Lower lobe of right lung (tissue), 2 donors: ENCODE measurements at places on chromosomes 5 and 9. TPM values are rescaled to one million over a fixed set of nuclear protein-coding genes. Genes with fewer than 3 reads are reported as not detected.

- H3K4me1 ChIP-seq, result peaks cover 3% of the 10 kb centered on the region
- no peaks in the 10 kb centered on the region for H3K36me3 ChIP-seq
- no peak overlapping the region for H3K27ac ChIP-seq
- H3K4me3 ChIP-seq, result no peak overlapping the region
Observed at GRCh38 chr5:107553117-107553555, 117.6 kb downstream of the EFNA5 start.

KIAA1958 gene
- 14.1 TPM for total RNA-seq

PCDHGA4 gene
- total RNA-seq, result 3.1 TPM

DNA sequence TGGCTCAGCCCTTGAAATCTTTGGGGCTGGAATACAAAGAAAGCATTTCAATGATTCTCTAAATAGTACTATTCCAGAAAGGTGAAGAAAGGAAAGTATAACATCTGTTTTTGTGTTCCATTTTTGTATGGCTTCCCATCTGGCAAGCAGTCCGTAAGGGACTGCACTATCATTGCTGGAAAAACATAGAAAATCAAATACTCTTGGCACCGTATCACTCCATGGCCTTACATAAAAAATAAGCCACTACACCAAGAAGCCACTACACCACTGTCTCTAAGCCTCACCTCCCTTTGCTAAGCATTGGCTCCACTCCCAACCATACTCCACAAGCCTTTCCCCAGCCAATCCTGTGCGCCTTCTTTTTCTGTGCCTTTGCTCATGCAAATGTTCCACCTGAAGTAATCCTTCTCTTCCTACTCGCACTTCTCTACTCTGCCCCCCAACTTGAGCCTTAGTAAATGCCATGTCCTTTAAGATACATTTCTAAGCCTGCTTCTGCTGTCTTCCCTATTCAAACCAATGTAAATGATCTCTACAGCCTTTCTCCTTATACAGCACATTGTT lies 454.6 kb upstream of the TUSC1 start:
- H3K36me3 ChIP-seq, result no peaks in the 10 kb centered on the region
- no peak for DNase-seq
- no peak overlapping the region for H3K27ac ChIP-seq
- H3K4me3 ChIP-seq, result no peak overlapping the region
- no peaks in the 10 kb centered on the region for H3K4me1 ChIP-seq
- no peaks in the 10 kb centered on the region for H3K27me3 ChIP-seq

GRCh38 chr5:21184581-21184980 lies 1196.6 kb upstream of the CDH18 start:
- DNase-seq, result no peak
- H3K36me3 ChIP-seq, result no peaks in the 10 kb centered on the region
- H3K4me1 ChIP-seq, result no peaks in the 10 kb centered on the region
- no peak overlapping the region for H3K27ac ChIP-seq
- H3K4me3 ChIP-seq, result no peak overlapping the region

- H3K4me1 ChIP-seq, result no peaks in the 10 kb centered on the region
- no peaks in the 10 kb centered on the region for H3K27me3 ChIP-seq
- DNase-seq, result no peak
- no peak overlapping the region for H3K4me3 ChIP-seq
- H3K36me3 ChIP-seq, result no peaks in the 10 kb centered on the region
Observed at GRCh38 chr9:110452227-110452801, 114.7 kb upstream of the TXNDC8 start.

LCN9 gene
- total RNA-seq, result not detected

- DNase-seq, result peak; percentile 71
- peak overlapping the region; percentile 46 for H3K27ac ChIP-seq
- H3K4me3 ChIP-seq, result no peak overlapping the region
- H3K36me3 ChIP-seq, result no peaks in the 10 kb centered on the region
- H3K27me3 ChIP-seq, result no peaks in the 10 kb centered on the region
Observed at GRCh38 chr5:172700365-172701290, 59.6 kb downstream of the NEURL1B start.

- no peak overlapping the region for H3K27ac ChIP-seq
- no peak overlapping the region for H3K4me3 ChIP-seq
- H3K36me3 ChIP-seq, result no peaks in the 10 kb centered on the region
- no peaks in the 10 kb centered on the region for H3K27me3 ChIP-seq
Observed at GRCh38 chr9:116390303-116391228, 237.0 kb downstream of the PAPPA start.

DNA sequence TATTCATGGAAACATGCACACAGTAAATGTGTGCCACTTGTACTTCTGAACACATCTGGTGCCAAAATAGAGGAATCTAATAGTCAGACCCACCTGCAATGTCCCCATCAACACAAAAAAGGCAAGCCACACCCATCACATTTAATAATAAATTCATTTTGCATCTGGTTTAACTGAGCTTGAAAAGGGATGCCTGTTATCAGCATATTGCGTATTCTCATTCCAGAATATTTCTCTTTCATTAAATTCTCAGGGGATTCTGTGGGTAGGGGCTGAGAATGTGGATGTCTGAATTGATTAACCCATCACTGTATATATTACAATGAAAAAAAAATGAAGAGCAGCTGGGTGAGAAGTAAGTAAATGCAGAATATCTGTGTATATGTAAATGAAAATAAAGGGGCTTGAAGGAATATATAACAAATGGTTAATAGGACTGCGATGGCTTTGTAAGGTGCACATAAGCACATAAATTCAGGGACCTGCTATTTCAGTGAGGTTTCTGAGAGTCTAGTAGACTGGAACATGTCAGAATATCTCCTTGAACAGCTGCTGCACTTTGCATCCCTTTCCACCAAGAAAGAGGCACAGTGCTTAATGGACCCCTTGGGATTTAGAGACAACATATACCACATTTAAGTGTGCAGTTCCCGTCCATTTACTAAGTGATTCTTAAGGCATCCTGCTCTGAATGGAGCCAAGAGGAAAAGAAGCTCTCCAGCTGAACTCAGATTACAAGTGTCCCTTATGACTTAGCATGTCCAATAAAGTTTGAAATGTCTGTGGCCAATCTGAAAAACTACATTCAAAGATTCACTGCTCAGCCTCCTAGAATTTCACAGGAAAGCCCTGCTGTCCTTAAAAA lies 104.1 kb upstream of the NIPBL start:
- no peaks in the 10 kb centered on the region for H3K4me1 ChIP-seq
- H3K27ac ChIP-seq, result no peak overlapping the region
- no peak overlapping the region for H3K4me3 ChIP-seq
- H3K36me3 ChIP-seq, result no peaks in the 10 kb centered on the region
- peaks cover 4% of the 10 kb centered on the region for H3K27me3 ChIP-seq
- DNase-seq, result no peak

MARVELD2 gene
- total RNA-seq, result 26.2 TPM

DNA sequence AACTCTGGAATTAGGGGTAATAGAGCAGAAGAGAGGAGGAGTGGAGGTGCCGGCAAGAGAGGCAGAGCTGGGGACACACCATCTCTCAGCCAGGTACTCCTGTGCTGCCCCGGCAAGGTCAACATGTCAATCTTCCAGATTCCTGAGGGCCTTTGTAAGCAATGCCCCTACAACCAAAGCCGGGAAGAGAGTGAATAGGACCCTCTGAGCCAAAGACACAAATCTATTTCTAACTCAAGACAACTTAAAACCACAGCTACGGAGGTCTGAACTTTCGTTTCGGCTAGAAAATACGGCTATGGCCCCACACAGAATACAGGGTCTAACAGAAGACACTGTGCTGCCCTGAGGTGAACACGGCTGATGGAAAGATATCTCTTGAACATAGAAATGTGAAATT lies 66.6 kb downstream of the SERINC5 start:
- DNase-seq, result no peak
- H3K4me3 ChIP-seq, result no peak overlapping the region
- H3K4me1 ChIP-seq, result peaks cover 56% of the 10 kb centered on the region
- H3K27me3 ChIP-seq, result no peaks in the 10 kb centered on the region
- no peaks in the 10 kb centered on the region for H3K36me3 ChIP-seq

GRCh38 chr5:20212701-20213100 lies 224.7 kb upstream of the CDH18 start:
- no peaks in the 10 kb centered on the region for H3K4me1 ChIP-seq
- no peak overlapping the region for H3K4me3 ChIP-seq
- no peak for DNase-seq
- H3K36me3 ChIP-seq, result no peaks in the 10 kb centered on the region
- H3K27me3 ChIP-seq, result no peaks in the 10 kb centered on the region

HMGCS1 gene
- 119 TPM for total RNA-seq

DIMT1 gene
- 19.3 TPM for total RNA-seq

HCN1 gene
- total RNA-seq, result not detected
